CD8-positive, alpha-beta memory T cell (primary cell): ENCODE measurements at places on chromosomes 3 and 15. TPM values are rescaled to one million over a fixed set of nuclear protein-coding genes. Genes with fewer than 3 reads are reported as not detected.

LDHAL6B gene
- total RNA-seq: not detected

DNA sequence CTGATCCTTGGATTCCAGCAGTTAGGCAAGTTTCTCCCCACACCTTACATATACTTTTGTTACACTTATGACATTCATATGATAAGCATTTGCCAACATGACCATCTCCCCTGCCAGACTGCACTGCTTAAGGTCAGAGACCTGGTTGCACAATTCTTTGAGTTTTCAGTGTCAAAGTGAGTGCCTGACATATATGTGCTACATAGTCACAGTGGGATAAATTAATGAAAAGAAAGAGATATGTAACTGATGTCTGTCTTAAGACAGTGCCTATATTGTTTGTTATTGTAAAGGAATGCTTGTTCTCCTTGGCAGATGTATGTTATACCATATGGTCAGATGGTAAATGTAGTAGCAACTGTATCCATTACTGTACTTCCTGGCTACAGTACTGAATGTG, 3.5 kb upstream of the DCUN1D1 start:
- DNase-seq: no peak

- DNase-seq: no peak
Observed at GRCh38 chr3:106130384-106131198, 261.8 kb upstream of the CBLB start.

GRCh38 chr3:178443634-178444033, 92.6 kb upstream of the KCNMB2 start:
- DNase-seq: no peak
